ENCODE measurements at places on chromosomes 1 and 21.

DNA sequence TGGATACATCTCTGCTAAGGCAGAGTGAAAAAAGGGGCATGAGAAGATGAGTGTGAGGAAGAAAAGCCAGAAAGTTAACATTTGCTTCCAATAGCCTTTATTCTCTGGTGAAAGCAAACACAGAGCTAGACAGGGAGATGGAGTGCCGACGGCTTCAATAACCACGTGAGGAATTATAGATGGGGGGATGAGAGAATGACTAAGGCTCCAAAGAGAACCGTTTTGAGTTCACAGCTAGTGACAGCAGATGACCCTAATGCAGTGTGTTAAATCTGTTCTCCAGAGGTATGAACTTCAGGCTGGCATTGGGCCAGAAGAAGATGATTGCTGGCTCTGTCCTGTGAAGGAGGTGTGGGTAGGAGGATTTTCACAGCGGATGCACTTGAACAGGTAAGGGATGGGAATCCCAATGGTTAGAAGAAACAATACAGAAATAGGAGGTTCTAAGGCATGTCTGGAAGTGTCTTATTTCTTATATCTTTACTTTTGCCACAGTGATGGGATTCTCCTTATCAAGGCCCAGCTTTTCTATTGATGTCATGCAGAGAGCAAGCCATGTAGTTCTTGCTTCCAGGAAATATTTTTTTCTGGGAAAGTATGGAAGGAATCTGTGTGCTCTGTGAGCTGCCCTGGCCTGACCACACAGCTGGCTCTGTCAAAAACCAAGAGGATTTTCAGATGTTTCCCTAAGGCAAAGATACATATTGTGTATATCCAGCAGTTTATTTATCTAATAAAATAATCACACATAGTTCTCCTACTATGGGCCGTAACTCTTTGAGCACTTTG, 573.8 kb downstream of the LTN1 start:
- no peak for DNase-seq

DNA sequence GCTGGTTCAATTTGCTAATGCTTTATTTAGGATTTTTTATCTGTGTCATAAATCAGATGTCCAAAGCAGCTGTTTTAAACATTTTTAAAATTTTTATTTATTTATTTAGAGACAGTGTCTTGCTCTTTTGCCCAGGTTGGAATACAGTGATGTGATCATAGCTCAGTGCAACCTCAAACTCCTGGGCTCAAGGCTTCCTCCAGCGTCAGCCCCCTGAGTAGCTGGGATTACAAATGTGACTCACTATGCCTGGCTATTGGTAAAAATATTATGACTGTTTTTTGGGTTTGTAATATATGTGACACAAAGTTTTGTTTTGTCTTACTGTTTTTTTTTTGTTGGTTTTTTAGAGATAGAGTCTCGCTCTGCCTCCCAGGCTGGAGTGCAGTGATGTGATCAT, 11.8 kb downstream of the ZBED6 start:
- DNase-seq = no peak

GRCh38 chr21:45488931-45489721, 53.1 kb downstream of the SLC19A1 start:
- no peak for DNase-seq

DNA sequence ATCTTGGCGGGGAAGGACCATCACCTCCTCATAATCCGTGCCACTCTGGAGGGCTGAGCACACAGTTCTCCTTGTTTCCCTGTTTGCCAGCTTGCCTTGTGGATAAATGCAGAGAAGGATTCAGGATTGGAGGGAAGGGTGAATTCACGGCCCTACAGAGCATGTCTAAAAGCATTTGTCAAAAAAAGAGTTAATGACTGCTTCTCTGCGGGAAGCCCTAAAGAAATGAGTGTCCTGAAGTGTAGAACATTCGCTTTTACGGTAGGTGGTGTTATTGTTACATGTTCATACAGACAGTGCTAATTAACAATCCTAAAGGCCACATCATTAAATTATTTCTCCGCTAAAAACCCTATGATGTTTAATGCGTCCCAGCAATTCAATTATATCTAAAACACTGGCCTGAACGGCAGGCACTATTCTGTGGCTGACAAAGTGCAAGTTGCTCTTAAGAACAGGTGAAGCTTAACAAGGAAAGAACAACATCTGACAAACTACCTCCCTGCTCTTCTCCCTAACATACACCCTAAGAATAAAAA, 112.3 kb upstream of the NFIA start:
- peak; percentile 84 for DNase-seq

DNA sequence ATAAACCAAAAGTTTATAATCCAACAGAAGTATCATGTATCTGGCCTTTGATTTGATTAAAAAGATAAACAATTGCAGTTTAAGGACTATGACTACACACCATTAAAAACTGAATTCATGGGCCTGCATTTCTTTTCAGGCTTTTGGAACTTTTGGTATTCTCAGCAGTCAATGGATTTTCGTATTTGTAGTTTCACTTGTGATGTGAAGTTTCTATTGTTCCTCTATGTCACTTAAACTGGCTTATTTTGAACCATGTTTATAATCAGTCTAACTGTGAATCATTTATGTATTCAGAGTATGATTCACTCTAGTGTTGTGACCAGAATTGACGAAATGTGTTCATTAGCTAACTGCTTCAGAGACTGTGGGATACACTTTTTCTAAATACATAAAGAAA, 132.9 kb downstream of the COQ8A start:
- DNase-seq = no peak

DNA sequence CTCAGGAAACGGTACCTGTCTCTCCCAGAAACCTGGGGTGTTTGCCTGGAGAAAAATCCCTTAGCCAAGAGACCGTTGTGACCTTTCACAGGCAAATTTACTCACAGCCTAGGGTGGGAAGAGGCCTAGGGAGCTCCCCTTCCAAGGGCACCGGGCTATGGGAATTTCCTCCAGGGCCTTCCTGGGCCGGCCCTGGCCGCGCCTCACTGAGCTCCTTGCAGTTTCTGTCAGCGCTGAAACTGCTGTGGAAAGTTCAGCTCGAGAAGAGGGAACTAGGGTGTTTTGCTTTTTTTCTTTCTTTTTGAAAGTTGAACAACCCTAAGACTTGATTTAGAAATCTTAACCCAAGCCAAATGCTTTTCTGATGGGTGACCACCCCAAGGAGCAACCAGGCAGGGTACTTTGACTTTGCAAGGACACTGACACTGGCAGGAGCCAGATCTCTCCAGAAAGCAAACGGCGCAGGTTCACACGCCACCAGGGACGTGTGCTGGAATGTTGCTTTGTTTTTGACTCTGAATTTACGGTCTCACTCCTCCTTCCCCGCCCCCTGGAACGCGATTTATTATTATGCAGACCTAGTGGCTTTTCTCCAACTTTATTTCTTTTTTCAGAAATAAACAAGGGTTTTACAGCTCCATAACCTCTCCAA, 229.6 kb upstream of the JUN start:
- DNase-seq = no peak

GRCh38 chr1:223319905-223320580, 43.9 kb downstream of the SUSD4 start:
- no peak for DNase-seq

DNA sequence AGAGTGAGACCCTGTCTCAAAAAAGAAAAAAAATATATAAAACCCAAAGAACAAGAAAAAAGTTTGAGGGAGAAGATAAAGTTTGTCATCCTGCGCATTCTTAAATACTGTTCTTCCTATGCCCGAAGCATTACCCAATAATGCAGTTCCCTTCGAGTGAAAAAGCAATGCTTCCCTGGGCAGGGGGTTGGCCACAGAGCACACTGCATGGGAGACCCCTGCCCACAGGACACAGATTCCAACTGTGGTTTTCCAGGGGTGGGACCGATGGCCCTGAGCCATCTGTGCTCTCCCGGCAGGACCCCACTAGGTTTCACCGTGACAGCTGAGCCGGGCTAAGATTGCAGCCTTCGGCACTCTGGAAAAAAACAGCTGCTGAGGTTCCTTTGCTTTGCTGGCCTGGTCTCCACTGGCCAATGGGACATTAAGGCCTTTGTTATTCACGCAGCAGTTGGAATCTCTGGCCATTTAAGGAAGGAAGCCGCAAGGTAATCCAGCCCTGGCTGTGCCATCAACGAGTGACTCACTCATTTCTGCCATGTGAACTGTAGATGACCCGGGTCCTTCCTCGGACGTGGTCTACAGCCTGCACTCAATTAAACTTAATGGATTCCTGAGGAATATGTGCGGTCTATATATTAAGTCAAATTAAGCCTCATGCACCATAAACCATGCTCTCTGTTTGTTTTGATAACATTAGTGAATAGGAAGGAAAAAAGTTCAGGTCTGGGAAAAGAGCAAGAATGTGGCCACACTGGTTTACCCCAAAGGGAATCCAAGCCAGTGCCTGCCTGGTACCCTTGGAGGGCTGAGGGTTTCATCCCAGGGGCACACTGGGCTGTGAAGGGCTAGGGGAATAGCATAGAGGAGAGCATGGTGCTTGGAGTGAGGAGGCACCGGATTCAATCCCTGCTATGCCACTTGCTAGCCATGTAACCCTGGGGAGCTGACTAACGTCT, 163.2 kb downstream of the ZBTB18 start:
- DNase-seq = no peak

DNA sequence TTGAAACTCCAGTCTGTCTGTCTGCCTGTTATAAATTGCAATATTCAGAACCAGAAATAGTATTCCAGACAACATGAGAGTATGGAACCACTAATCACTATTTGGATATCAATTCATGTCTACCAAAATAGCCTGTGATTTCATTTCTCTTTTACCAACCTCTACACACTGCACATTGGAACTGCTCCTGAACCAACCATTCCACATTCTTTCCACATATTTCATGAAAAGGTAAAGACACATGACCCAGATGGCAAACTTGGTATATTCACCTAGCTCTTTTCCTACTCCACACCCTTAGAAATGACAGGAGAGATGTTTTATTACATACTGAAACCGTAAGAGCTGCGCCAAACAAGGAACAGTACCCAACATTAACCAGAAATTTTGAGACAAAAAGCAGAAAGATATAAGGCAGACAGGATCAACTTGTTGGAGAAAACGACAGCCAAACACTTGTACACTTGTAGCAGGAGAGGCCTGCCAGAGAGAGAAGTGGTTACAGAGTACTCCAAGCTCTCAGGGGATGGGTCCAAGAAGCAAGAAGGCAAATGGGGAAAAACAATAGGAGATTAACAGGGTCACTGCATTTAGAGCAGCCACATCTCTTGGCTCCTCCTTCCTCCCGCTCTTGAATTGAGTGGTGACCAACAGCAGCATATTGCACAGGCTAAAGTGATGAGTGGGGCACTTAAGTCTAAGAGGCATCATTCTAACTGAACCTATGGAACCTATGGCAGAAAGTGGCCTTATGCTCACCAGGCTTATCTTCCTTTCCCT, 148.7 kb downstream of the SETD4 start:
- DNase-seq = no peak

DNA sequence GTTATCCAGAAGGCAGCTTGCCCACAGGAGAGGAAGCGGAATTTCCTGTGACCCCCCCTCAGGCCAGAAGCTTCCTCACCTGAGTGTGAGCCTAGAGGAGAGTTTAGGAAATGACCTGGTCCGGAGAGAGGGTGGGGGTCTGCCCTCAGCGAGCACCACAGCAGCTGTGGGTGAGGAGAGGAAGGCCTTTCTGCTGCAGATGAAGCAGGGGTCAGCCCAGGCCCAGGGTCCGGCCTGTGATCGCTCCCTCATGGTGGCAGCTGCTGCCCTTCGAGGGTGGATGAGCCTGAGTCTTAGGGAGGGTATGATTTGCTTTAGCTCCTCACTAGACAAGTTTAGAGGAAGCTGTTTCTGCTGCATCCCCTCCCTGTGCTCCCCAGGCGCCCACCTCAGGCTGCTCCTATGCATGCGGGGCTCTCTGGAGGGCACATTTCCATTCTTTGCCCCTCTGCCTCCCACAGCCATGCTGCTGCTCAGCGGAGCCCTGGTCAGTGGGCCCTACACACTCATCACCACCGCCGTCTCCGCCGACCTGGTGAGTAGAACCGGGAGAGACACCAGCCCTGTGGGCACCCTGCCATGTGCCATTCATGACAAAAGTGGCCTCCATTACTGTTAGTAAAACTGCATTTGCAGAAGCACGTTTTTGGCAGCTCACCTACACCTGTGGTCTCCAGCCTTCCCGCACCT, 53.0 kb downstream of the SLC37A1 start:
- DNase-seq = no peak

- no peak for DNase-seq
Observed at GRCh38 chr21:28937737-28938136, 54.9 kb downstream of the LTN1 start.

GRCh38 chr1:62237950-62238374, 43.3 kb downstream of the L1TD1 start:
- no peak for DNase-seq

DNA sequence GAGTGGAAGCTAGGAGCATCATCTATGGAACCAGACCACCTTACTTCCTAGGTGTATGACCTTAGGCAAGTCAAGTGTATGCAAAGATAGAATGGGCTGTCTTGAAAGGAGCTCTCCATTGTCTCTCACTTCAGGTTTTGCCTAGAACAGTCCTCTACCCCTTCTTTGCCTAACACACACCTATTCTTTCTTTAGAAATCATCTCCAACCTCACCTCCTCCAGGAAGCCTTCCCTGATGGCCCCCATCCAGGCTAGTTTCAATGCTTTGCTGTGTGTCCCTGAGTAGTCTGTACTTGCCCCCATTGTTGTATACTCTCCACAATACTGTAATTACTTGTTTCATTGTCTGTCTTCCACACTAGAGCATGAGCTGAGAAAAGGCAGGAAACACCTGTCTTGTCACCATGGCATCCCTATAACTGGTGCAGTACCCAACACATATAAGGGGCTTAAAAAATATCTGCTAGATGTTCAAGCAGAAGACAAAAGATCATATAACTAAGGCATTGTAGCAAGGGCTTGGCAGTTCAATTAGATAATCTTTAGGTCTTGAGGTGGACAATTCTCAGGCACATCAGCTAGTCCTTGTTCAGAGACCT, 83.0 kb downstream of the RRAGC start:
- DNase-seq = no peak

- no peak for DNase-seq
Observed at GRCh38 chr21:38303300-38303699, 46.5 kb downstream of the KCNJ15 start.

DNA sequence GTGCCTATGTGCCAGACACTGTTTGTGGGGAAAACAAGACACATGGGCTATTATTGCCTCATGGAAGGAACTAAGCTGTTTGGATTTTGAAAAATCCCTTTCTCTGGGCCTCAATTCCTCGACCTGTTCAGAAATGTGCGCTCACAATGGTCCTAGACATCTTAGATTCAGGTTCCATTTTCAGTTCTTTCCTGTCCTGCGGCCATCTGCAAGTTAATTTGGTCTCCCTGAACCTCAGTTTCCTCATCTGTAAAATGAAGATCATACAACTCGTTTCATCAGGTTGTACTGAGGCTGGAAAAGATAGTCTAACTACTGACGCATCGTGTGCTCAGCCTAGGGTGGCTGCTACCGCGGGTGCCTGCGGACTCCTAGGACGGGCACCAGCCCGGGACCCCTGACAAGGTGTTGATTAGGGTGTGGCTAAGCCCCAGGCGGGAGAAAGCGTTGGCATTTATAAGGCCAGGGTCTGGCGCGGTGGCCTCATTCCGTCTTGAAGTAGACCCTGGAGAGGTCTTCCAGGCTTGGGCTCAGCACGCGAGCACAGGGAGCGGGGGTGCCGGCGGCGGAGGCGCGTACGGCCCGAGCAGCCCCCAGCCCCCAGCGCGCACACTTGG, 493 bp upstream of the ELOA start:
- DNase-seq = no peak
